H54 (cell line): ENCODE measurements at places on chromosomes 16 and 17.

DNA sequence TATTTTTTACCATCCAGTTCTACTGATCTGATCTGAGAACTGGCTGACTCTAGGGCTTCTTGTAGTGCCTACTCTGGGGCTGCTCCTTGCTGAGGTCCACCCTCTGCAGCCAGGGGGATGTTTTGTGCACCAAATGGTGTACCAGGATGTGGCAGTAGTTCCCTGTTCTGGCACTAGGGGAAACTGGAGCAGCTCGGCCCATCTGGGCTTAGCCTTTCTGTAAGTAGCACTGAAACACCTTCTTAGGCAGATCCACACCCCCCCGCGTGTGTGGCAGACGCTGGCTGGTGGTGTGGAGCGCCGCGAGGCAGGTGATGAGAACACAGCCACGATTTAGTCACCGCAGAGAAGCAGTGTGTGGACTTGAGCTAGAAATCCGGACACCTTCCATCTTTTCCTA is 17.0 kb downstream of the DUSP14 start:
- DNase-seq: no peak

DNA sequence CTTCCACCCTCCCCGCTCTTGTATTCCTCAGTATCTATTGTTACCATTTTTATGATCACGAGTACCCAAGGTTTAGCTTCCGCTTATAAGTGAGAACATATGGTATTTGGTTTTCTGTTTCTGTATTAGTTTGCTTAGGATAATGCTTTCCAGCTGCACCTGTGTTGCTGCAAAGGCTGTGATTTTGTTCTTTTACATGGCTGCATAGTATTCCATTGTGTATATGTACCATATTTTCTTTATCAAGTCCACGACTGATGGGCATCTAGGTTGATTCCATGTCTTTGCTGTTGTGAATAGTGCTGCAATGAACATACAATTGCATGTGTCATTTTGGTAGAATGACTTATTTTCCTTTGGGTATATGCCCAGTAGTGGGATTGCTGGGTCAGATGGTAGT is 79.7 kb upstream of the EFCAB3 start:
- DNase-seq: no peak

- DNase-seq: no peak
Observed at GRCh38 chr17:59387351-59388068, 56.1 kb downstream of the YPEL2 start.

DNA sequence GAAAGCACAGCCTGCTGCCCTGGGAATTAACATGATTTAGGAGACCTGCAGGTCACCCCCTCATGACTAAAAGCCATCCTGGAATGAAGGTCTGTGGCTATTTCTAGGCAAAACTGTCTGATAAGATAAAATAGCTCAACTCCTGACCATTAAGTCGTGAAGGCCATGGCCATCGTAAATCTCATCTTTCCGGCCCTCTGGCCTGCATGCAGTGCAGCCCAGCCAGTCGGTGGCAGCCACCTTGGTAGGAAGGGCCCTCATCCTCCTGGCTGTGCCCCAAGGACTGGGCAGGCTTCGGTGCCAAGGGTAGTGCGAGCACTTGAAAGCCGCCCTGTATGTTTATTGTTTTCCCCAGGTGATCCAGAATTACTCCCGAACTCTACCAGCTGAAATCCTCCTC is 18.2 kb upstream of the MEOX1 start:
- DNase-seq: no peak

GRCh38 chr16:52453644-52454043 is 93.3 kb downstream of the TOX3 start:
- no peak for DNase-seq

DNA sequence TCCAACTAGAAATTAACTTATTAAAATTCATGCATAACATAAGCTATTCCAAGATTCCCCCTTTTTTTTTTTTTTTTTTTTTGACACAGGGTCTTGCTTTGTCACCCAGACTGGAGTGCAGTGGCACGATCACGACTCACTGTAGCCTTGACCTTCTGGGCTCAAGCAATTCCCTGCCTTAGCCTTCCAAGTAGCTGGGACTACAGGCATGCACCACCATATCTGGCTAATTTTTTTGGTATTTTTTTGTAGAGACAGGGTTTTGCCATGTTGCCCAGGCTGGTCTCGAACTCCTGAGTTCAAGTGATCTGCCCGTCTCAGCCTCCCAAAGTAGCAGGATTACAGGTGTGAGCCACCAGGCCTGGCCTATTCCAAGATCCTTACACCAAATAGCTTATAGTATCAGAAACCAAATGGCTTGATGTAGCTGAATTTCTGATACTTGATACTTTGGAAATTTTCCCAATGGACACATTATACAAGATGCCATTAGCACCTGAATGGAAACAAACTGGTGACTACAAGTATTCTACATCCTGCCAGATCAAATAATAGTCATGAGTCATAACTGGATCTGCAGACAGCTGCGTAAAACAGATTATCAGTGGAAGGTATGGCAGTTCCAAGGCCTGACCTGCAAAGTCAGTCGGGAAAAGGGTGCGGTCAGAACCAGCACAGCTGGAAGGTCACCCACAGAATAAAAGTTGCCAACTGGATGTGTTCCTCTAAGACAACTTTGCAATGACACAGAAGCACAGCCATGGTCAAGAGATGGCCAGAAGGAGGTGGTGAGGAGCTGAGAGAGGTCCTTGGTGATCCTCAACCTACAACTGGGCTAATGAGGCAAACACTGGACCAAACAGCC is 14.5 kb downstream of the TUBG1 start:
- DNase-seq: peak; percentile 61

- DNase-seq: no peak
Observed at GRCh38 chr17:42198897-42199296, 4.6 kb upstream of the GHDC start.

DNA sequence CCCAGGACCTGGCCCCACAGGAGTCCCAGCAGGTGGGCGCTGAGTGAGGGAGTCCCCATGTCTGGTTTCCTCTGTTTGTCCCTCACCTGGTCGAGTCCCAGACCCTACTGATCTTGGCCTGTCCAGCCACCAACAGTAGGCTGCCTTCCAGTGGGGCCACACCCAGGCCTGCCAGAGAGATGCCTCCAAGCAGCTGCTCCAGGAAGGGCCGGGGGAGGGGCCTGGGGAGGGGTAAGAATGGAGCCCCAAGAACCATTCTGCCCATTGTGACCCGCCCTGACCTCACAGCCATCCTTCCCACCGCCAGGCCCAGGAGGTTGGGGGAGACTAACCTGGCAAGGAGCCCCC is 736 bp downstream of the SPATA20 start:
- DNase-seq: no peak
